NCI-H774 (cell line): ENCODE measurements at places on chromosomes 12 and 14.

GRCh38 chr12:112367965-112368364, 14.3 kb downstream of the HECTD4 start:
- no peak for DNase-seq

- DNase-seq = peak; percentile 64
Measured at GRCh38 chr14:88013750-88014349, 8.9 kb downstream of the GPR65 start.

- no peak for DNase-seq
Measured at GRCh38 chr12:27279826-27280225, 35.7 kb downstream of the STK38L start.

DNA sequence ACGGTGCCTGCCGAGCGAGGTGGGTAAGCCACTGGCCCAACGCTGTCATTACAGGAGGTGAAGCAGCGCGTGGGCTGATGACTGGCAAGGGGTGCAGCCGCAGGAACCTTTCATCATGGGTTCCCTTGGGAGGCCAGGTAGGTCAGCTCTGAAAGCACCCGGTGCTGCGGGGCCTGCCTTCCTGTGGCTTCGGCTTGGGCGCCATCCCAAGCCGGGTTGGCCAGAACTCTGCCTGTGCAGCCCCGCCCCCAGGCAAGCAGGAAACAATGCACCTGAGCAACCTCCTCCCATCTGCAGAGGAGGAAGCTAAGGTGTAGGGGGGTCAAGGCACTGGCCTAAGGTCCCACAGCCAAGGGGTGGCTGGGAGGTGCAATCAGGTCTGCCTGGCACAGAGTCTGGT, 20.0 kb upstream of the HHIPL1 start:
- DNase-seq = no peak
